Astrocyte of the hippocampus (primary cell): ENCODE measurements at places on chromosomes 5 and 9.

- no peak for DNase-seq
Measured at GRCh38 chr5:111675201-111675934, 81.6 kb downstream of the NREP start.

- no peak for DNase-seq
Measured at GRCh38 chr9:91945277-91946085, 4.5 kb downstream of the ROR2 start.

- no peak for DNase-seq
Measured at GRCh38 chr9:104604801-104605200, 626 bp downstream of the OR13C2 start.

DNA sequence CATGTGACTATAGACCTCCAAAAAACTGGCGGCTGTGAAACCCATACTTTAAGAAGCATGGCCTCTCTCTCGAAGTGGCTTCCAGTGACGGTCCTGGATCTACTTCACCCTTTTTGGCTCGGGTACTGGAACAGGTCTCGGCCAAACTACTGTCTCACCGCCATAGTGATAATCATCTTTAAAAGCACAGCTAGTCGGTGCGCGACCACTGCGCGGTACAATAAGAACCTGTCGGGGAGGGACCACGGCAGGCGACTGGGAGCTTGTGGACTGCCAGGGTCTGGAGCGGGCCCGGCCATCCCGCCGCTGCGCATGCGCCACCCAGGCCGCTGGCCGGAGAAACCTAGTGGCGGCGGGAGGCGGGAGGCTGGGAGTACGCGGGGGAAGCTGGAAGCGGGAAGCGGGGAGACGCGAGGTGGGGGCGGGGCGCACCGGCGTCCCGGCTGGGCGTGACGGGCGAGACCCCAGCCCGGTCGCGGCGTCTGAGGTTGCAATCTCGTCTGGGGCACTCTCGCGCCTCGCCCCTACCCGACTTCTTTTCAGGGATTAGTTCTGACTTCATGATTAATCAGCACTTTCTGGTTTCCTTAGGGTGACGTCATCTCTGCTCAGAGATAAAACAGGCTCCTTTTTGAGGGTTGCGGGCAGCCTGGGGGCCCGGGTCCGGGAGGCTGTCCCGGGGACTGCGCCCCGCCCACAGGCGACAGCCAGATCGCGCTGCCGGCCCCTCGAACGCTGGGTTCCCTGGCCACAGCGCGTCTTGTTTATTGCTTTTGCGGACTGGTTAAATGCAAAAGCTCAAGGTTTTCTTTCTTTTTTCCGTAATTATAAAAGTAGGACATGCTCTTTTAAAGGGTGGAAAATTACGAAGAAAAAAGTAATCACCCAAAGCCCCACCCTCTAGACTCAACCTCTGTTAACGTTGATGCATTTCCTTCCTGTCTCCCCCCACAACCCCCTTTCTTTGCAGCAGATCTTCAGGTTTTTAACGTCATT, 266.8 kb downstream of the CWC27 start:
- DNase-seq, result peak; percentile 95

DNA sequence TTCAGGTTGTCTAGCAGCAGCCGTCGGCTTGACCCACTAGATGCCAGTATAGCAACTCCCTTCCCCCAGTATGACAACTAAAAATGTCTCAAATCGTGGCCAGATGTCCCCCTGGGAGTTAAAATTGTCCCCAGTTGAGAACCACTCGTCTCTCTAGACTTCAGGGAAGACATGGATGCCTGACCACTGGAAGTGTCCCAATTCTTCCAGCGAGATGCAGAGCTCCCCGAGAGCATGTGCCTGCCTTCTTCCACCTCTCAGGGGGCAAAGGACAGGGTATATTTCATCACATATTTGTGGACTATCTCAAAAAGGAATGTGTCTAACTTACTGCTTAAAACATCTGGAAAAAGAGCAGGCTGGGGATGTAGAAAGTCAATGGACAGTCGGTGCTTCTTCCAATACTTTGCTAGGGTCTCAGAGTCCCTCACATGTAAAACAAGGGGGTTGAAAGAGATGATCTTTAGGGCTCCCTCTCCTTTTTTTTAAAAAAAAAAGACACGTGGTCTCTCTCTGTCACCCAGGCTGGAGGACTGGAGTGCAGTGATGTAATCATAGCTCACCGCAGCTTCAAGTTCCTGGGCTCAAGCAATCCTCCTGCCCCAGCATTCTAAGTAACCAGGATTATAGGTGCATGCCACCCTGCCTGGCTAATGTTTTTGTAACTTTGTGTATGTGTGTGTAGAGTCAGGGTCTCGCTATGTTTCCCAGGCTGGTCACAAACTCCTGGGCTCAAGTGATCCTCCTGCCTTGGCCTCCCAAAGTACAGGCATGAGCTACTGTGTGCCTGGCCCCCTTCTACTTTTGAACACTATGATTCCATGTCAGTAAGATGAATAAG, 190.6 kb downstream of the DAB2IP start:
- peak; percentile 39 for DNase-seq
